Fibroblast of skin of scalp (primary cell): ENCODE measurements at places on chromosomes 16 and 17.

- DNase-seq: no peak
Observed at GRCh38 chr17:18327556-18327955, 12.5 kb downstream of the SMCR8 start.

GRCh38 chr16:50468749-50469078 is 79.5 kb upstream of the NKD1 start:
- no peak for DNase-seq

DNA sequence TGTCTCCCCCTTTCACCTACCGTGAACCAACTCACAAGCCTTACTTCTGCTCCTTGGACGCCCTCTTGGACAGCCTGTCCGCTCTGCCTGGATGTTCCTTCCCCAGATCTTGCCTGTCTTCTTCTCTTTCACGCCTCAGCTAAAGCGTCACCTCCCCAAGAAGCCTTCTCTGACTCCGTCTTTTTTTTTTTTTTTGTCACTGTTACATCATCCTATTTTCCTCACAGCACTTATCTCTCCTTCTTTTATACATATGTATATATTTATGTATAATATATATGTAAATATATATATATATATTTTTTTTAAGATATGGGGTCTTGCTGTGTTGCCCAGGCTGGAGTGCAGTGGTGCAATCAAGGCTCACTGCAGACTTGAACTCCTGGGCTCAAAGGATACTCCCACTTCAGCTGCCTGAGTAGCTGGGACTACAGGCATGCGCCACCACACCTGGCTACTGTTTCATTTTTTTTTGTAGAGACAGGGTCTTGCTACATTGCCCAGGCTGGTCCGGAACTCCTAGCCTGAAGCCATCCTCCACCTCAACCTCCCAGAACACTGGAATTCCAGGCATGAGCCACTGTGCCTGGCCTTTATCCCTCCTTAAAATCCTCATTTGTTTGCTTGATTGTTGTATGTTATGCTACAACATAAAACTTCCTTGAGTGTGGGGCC is 16.5 kb upstream of the AKTIP start:
- DNase-seq: no peak

GRCh38 chr16:3879258-3879886 is 1.1 kb downstream of the CREBBP start:
- DNase-seq: no peak

DNA sequence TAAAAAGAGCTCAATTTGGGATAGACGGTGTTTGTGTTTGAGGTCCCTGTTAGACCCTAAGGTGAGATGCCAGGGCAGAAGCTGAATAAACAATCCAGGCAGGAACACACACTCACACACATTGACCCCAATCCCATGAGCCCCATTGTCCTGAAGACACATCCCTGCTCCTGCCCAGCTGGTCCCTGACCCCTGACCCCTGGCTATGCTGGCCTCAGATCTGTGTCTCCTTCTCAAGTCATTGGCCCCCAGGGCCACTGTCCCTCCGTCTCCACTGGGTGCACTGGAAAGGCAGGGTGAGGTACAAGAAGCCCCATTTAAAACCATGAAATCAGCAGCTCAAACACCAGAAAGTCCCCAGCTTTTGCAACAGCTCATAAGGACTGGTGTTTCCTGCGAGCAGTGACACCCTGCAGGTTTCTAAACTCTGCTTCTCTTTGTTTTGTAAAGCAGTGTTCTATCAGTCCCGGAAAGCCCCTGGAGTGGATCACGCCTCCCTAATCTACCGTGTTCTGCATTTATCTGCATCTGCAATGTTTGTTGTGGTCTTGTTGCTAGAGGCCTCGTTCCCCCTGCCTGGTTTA is 18.0 kb upstream of the ASGR2 start:
- no peak for DNase-seq

- DNase-seq: no peak
Observed at GRCh38 chr17:44988044-44988942, 20.2 kb upstream of the C1QL1 start.

DNA sequence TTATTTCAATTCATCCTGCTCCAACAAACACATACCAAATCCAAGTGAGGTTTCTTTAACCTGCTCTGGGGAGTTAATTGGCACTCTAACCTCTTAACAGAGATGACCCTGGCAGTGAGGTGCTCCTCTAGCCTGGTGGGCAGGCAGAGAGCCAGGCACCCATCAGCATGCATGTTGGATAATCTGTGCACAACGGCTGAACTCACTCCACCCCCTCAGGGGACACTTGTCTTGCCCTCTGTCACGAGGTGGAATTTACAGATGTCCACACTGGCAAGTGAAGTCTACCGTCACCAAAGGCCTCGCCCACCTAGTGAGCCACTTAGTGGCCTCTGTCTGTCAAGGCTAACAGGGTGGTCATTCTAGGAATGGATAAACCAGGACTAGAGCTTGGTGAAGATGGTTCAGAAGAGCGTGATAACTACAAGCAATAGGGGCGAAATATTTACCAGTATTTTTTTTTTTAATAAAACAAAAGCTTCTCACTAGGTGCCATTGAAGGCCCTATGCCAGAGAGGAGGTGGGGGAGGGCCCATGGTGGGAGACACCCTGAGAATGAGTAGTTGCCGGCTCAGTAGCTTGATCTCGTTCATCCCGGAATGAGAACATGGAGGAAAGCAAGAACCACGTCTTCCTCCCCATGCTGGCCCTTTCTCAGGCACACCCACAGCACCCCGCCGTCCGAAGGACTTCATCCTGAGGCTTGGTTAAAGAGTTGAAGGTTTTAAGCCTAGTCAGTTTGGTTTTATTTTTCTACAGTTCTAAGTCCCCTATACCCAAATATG is 25.2 kb downstream of the PLD6 start:
- DNase-seq: no peak
